GDM1 (cell line): ENCODE measurements at places on chromosomes 13 and 19.

DNA sequence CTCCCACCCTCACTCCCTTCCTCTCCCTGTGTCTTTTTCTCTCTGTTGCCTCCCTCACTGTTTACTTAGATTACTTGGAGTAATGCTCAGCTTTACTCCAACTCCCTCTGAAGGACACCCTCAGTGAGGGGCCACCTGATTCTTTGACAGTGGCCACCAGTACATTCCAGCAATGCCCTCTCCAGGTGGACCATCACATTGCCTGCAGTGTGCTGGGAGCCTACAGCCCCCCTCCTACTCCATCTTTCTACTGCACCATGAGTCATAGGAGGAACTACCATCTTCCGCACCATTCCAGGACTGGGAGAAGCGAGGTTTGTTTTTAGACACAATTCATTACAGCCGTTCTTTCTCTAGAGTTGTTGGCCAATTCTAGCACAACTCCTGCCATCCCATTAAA lies 96.6 kb upstream of the POSTN start:
- no peak for DNase-seq

DNA sequence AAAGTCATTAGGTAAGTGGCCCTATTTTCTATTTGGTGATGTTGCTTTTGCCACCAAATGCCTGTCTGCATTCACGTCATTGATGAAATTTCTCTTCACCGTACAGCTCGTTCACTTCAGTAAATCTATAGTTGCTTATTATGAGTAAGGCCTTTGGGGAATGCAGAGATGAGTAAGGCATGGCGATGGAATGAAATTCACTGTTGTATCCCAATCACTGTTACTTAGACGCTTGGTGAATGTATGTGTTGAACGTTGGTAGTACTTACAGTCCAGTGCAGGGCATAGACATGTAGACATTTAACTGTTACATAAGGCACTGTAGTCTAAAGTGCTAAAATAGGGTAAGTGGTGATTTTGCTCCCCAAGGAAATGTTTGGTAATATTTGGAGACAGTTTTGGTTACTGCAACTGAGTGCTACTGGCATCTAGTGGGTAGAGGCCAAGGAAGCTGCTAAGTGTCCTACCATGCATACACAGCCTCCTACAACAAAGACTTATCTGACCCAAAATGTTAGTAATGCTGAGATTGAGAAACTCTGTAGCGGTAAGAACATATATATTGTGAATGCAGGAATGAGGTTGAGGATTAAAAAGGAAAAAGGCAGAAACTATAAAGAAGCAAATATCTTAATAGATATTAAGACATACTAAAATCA lies 5.8 kb downstream of the AKAP11 start:
- no peak for DNase-seq

GRCh38 chr19:33948651-33949335 lies 152.1 kb downstream of the KCTD15 start:
- DNase-seq, result no peak

GRCh38 chr19:41541990-41542584 lies 33.9 kb upstream of the CEACAM21 start:
- DNase-seq, result peak; percentile 58

DNA sequence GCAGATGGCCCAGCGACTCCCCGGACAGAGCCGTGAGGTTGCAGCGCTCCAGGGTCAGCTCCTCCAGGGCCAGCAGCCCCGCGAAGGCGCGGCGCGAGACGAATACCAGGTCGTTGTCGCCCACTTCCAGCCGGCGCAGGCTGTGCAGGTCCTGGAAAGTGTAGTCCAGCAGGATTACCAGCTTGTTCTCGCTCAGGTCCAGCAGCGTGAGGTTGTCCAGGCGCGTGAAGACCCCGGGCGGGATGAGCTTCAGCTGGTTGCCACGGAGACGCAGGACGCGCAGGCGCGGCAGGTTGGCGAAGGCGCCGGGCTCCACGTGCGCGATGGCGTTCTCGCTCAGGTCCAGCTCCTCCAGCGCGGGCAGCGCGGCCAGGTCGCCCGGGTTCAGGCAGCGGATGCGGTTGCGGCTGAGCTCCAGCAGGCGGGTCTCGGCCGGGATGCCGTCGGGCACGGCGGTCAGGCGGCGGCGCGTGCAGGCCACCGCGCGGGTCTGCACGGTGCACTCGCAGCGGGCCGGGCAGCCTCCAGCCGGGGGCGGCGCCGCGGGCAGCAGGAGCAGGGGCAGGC lies 9.3 kb upstream of the PEAK3 start:
- no peak for DNase-seq

DNA sequence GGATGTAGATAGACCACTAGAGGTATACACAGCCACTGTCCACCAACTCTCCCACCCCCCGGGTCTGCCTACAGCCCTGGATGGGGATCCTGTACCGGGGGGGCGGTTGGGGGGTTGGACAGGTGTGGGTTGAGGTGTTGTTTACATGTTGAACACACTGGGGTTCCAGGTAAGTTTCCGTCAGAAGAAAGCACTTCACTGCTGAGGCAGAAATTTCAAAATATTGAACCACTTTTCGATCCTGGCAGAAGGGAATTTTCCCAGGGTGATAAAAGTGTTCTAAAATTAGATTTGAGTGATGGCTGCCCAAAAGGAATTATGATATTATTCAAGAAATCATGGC lies 6.6 kb upstream of the CEACAM16 start:
- DNase-seq, result no peak

- no peak for DNase-seq
Observed at GRCh38 chr19:38736036-38736412, 8.2 kb downstream of the CAPN12 start.

DNA sequence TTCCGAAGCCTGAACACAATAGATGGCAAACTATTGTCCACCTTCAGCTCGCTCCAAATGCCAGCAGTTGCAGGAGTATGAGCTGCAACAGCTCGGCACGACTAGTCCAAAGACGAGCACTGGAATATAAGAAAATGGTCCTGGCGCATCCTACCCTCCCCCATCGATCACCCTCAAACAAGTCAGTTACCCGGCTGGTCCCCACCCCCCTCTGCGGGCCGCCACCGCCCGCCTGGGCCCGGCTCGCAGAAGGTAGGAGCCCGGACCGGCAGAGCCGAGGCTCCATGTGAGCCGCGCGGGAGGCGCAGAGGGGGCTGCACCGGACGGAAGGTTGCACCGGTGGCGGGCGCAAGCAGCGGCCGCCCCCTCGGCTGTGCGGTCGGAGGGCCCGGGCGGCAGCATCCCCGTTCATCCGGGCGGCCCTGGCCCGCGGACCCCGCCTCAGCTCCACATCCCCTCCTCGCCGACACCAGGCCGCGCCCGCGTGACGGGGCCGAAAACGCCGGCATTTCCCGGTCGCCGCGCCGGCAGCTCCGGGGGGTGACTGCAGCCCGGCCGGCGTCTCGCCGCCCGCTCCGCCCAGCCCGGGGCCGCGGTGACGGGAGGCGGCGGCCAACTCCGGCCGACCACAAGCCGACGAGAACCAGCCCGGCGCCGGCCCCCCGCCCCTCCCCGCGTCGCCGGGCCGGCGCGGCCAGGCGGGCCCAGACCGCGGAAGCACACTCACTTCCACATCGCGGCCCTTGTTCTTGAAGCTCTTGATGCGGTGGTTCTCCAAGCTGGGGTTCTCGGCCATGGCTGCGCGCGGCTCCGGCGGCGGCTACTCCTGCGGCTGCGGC lies 552 bp downstream of the KPNA3 start:
- peak; percentile 59 for DNase-seq

DNA sequence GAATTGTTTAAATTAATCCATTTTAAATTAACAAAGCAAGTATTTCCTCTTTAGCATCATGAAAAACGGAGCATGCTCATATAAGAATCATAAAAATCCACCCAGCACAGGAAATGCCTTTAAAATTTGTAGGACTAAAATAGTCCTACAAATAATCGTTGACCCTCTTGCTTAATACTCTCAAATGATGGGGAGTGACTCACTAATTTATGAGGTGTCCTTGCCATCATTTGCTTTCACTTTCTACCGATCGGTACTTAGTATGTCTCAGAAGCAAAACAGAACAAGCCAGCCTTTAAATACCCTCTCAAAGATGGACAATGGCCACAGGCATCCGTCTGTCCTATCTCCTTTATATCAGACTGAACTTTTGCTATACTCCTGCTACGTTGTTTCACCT lies 97.2 kb downstream of the SUCLA2 start:
- no peak for DNase-seq

DNA sequence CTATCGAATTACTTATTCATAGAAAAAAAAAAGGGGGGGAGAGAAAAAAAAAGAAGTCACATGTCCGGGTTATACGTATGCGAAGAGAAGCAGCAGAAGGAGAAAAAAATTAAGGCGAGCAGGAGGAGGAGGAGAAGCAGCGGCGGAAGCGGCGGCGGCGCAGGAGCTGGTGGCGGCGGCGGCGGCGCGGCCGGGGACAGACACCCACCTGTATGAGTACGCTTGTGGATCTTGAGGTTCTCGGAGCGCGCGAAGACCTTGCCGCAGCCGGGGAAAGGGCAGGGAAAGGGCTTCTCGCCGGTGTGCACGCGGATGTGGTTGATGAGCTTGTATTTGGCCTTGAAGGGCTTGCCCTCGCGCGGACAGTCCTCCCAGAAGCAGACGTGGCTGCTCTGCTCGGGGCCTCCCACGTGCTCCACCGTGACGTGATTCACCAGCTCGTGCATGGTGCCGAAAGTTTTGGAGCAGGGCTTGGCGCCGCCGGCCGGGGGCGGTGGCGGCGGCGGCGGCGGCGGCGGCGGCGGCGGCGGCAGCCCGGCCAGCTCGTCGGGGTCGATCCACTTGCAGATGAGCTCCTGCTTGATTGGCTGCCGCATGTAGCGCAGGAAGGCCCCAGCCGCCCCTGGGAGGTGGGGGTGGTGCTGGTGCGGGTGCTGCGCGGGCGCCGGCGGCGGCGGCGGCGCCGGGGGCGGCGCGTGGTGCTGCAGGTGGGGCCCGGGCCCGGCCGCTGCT lies 1.5 kb downstream of the ZIC5 start:
- DNase-seq, result no peak

- DNase-seq, result no peak
Observed at GRCh38 chr19:4181053-4181508, 1.3 kb downstream of the SIRT6 start.

GRCh38 chr19:38044267-38045111 lies 137.5 kb downstream of the SIPA1L3 start:
- DNase-seq, result no peak
